ENCODE measurements at places on chromosomes 13 and 19.

- peak; percentile 50 for DNase-seq
Measured at GRCh38 chr13:33352526-33352925, 67.0 kb upstream of the STARD13 start.

DNA sequence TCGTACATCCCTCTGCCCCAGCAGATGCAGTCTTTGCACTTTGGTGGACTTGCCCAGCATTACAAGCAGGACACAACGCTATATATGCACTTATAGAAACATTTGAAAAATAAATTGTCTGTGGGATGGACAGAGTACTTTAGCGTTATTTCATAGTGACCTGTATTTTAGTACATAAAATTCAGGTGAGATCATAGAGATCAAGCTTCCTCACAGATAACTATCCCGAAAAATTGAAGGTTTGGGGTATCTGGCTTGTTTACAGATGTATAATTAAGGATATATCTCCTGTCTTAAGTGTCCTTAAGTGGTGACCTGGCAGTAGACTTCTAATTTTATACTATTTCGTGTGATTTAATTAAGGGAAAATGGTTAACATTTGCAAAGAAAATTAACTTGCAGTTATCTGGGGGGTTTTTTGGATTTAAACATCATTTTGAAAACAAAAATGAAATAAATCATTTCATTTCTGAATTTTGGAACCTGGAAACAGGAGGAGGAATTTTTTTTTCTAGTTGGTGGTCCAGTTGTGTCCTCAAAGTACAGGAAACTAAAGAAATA lies 977 bp upstream of the MAB21L1 start:
- DNase-seq, result no peak

GRCh38 chr19:510606-511100 lies 3.4 kb downstream of the TPGS1 start:
- peak; percentile 84 for DNase-seq

- DNase-seq, result no peak
Measured at GRCh38 chr13:23754506-23754905, 134.7 kb downstream of the MIPEP start.

GRCh38 chr13:111469916-111470506 lies 149.6 kb downstream of the TEX29 start:
- no peak for DNase-seq

- DNase-seq, result no peak
Measured at GRCh38 chr19:11209839-11210655, 12.7 kb upstream of the KANK2 start.

GRCh38 chr13:29901710-29902631 lies 51.6 kb upstream of the UBL3 start:
- DNase-seq, result peak; percentile 58

GRCh38 chr19:20558011-20558410 lies 7.6 kb downstream of the ZNF737 start:
- no peak for DNase-seq

- no peak for DNase-seq
Measured at GRCh38 chr13:51342706-51343105, 3.2 kb downstream of the SERPINE3 start.

DNA sequence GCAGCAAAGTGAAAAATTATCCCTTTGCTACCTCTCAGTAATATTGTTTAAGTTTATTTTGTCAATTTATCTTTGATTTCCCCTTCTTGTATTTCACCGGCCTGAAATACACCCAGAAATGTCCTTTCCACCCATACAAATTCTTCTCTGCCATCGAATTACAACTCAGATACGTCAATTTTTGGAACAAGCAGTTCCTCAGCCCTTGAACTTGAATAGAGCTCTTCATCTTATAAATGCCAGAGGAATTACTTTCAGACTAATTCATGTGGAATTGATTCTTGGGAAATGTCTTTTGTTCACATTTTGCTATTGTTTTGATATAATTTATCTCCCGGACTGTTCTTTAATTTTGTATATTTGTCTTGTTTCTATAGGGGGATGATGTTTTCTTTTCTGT lies 1359.3 kb upstream of the MIR17HG start:
- DNase-seq, result no peak

DNA sequence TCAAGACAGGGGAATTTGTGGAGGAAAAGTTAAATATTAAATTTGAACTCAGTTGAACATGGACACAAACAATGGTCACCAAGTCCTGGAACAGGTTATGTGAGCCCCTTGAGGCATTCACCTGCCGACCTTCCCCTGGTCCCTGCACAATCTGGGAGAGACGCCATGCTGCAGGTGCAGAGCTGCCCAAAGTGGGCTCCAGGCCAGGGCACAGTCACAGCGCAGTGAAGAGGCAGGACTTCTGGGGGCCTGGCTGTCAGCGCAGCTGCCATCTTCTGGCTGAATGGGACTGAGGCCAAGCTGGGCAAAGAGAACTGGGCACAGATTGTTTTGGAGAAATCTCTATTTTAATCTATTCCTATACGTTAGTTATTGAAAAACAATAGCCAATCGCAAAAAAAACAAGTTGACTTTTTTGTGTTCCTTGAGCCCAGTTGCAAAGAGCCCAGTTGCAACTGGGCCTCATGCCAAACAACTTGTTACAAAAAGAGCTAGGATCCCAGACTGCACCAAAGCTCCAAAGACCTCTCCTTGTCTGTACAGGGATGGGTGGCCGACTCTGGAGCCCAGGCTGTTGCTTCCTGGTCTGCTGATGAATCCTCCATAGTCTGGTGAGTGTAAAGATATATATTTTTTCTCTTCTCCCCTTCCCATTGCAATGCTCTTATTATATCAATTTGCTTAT lies 1.2 kb upstream of the ZNF626 start:
- no peak for DNase-seq

- no peak for DNase-seq
Measured at GRCh38 chr13:39895254-39895653, 239.8 kb downstream of the COG6 start.

DNA sequence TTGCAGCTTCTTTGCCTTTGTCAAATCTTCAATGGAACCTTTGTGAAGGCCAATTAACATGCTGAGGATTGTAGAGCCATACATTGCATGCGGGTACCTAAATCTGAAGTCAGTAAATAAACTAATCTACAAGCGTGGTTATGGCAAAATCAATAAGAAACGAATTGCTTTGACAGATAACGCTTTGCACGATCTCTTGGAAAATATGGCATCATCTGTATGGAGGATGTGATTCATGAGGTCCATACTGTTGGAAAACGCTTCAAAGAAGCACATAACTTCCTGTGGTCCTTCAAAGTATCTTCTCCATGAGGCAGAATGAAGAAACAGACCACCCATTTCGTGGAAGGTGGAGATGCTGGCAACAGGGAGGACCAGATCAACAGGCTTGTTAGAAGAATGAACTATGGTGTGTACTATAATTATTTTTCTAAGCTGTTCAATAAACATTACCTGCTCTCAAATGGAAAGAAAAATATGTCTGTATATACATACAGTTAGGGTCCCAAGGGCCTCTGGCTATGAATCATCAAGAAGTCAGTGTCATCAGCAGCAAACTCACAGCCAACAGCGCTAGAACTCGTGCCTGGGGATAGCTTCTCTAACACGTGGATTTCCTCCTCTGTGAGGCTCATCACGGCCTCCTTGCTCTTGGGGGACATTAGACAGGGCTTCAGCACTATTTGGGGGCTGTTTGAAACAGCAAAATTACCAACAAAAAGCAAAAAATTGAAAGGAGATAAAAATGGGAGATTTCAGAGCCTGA lies 2.9 kb upstream of the CD70 start:
- no peak for DNase-seq

- no peak for DNase-seq
Measured at GRCh38 chr13:109706015-109706715, 80.2 kb downstream of the IRS2 start.

- DNase-seq, result no peak
Measured at GRCh38 chr13:59885076-59885475, 278.7 kb downstream of the DIAPH3 start.

GRCh38 chr19:12907166-12907565 lies 11.9 kb downstream of the SYCE2 start:
- no peak for DNase-seq

GRCh38 chr19:50362030-50362412 lies 3.4 kb downstream of the NAPSA start:
- no peak for DNase-seq

- no peak for DNase-seq
Measured at GRCh38 chr13:87093399-87093798, 577.8 kb upstream of the SLITRK5 start.

DNA sequence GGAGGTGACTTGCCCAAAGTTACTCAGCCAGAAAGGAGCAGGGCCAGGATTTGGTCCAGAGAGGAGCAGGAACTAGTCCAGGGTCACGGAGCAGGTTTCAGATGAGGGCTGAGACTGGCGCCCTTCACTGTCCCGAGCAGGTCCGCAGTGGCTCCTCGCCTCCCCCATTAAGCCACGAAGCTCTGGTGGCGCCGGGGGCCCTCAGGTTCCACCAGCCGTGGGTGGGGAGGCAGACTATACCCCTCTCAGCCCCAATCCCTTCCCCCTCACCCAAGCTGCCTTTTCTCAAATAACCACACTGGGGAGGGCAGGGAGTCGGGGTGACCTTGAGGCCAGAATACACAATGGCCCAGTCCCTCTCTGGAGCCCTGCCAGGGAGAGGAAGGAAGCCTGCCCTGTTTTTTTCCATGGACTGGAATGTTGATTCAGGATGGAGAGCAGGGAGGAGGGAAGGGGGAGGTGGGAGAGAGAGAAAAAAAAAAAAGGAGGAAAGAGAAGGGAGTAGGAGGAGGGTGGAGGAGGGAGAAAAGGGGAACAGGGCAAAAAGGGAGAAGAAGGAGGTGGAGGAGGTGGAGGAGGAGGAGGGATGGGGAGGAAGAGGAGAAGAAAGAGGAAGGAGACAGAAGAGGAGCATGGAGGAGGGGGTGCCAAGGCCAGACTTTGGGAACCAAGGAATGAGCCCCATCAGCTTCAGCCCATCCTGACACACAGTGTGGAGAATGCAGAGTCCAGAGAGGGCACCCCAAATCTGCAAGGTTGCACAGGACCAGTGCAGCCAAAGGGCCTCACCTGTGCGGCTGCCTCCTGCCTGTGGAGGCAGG lies 19.7 kb downstream of the CEACAM16 start:
- no peak for DNase-seq

- DNase-seq, result peak; percentile 76
Measured at GRCh38 chr13:26964278-26965250, 204.0 kb upstream of the GPR12 start.

GRCh38 chr13:86838411-86839120 lies 832.6 kb upstream of the SLITRK5 start:
- no peak for DNase-seq

DNA sequence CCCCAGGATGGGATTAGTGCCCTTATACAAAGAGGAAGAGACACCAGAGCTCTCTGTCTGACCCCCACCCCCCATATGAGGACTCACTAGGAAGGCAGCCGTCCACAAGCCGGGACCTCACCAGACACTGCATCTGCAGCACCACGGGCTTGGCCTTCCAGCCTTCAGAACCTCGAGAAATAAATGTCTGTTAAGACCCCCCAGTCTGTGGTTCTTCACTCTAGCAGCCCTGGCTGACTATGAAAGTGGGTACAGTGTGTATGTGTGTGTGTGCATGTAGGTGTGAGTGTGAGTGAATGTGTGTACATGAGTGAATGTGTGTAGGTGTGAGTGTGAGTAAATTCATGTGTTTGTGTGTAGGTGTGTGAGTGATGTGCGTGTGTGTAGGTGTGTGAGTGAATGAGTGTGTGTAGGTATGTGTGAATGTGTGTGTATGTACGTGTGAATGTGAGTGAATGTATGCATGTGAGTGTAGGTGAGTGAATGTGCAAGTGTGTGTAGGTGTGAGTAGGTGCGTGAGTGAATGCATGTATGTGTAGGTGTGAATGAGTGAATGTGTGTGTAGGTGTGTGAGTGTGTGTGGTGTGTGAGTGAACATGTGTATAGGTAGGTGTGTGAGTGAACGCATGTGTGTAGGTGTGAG lies 201.6 kb upstream of the ZNF536 start:
- no peak for DNase-seq

DNA sequence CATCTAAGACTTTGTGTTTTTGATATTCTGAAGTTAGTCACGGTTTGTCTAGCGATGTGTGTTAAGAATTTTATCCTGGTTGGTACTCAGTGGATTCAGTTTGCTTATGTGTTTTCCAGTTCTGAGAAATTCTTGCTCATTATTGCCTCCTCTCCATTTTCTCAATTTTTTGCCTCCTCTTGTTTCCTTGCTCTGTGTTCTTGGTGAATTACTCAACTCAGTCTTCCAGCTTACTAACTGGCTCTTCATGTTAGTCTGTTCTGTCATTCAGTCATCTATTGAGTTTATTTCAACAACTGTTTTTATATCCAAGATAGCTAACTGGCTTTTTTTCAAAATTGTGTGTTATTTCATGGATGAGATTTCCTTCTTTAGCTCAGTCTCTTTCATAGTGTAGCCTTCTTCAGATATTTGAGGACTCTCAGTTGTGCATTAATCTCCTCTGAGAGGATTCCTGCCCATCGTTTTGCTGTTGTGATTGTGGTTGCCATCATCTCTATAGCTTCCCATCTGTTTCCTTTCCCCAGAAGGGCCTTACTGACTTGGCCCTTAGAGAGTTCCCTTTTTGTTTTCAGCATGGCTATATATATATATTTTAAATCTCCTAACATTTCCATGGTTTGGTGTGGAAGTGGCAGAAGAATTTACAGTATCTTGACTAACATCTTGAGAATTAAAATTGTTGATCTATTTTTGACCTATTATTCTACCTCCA lies 6.2 kb downstream of the SETDB2 start:
- DNase-seq, result no peak

GRCh38 chr13:102401265-102401664 lies 583 bp downstream of the FGF14 start:
- DNase-seq, result no peak

GRCh38 chr13:111626371-111627305 lies 306.2 kb downstream of the TEX29 start:
- no peak for DNase-seq

- no peak for DNase-seq
Measured at GRCh38 chr13:75071796-75072195, 410.2 kb downstream of the TBC1D4 start.

- no peak for DNase-seq
Measured at GRCh38 chr13:33230178-33230881, 55.2 kb downstream of the STARD13 start.

GRCh38 chr13:70016116-70016515 lies 91.5 kb upstream of the ATXN8OS start:
- DNase-seq, result no peak

DNA sequence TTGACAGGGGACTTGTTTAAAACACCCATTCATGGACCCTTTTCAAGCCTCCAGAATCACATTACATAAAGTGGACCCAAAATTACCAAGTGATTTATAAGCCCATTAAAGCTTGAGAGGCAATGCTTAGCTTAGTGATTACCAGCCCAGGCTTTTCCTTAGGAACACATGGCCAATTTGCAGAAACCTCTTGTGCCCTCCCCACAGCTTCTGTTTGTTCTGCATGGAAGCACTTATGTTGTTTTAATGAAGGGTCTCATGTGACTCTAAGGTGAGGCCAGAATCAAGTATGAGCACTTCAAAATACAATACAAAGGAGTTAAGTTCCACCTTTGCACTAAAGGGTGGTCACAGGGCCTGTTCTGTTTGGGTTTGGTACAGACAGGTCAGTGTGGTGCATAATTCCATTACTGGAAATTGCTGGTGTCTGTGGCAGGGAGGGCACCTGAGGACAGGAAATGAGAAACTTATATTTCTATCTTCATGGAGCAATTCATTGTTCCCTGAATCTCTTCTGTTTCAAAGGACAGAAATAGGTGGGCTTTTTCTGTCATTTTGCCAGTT lies 15.3 kb downstream of the ZNF486 start:
- DNase-seq, result no peak

All from NCI-H1694 (cell line).